ENCODE measurements at places on chromosomes 7 and 10.

GRCh38 chr10:61001731-61002122 is 57.7 kb upstream of the RHOBTB1 start:
- no peak for DNase-seq

DNA sequence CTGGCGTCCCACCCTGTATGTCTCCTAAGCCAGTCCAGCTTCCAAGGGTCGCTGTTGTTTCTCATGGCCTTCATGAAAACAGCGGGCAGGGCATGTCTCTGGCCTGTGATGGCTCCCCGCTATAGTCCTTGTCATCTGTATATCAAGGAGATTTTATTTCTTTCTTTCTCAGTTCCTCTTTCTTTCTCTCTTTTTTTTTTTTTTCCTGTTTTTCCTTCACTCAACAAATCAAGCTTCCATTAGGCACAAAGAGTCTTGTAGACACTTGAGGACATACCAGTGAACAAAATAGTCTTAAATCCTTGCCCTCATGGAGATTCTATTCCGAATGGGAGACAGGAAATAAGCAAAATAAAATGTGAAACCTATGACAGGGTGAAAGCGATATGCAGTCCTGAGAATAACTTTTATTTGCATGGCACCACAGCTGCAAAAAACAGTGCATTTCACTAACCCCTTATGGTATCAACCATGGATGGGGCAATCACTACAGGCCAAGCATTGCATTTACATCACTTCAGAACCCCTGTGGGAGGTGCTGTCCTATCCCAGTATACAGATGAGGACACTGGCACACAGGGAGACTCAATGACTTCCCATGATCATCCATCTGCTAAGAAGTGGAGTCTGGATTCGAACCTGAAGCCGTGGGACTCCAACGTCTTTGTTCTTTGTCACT is 50.7 kb downstream of the SYPL1 start:
- DNase-seq = no peak

DNA sequence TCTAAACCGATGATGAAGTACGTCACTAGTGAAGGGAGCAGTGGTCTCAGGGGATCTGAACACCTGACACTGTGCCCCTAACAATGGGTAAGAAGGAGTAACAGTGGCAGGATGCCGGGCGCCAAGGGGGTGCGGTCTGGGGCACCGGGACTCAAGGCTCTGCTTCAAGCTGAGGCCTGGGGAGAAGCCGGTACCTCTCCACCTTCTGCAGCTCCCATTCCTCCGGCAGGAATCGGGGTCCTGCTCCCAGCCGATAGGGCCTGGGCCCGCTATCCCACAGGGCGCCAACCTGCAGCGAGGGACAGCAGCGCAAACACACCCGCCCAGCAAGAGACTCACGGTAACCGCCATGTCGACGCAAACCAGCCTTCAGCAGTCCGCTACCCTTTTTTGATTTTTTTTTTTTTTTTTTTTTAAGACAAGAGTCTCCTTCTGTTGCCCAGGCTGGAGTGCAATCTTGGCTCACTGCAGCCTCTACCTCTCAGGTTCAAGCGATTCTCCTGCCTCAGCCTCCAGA is 8.8 kb upstream of the CHST12 start:
- DNase-seq = no peak

DNA sequence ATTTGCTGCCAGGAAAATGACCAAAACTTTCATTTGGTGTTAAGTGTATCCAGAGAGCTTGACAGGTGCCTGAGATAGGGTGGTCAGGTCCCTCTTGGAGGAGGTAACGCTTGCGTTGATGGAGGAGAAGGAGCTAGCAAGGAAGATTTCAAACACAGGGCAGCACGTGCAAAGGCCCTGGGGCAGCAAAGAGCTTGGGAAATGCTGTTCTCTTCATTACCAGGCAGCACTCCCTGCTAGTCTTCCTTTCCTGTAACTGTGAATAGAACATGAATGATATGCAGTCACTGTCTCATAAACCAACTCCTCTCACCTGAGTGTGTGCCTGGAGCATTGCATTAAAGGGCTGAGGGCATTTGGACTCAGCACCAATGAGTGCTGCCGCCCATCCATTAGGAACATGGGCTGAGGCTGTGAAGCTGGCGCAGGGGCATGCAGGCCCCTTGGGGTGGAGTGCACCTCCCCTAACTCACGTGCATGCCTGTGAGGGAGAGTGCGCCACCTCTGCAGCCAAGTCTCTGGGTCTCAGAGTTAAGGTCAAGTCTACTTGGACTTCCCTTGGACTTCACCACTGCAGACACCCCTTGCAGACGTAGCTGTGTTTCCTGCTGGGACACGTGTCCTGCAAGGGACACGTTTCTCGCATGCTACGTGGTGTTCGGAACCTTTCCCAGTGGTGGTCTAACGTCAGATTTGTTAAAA is 136.8 kb downstream of the PAXIP1 start:
- DNase-seq = no peak

GRCh38 chr7:12391922-12392615 is 11.6 kb downstream of the VWDE start:
- DNase-seq = no peak

- no peak for DNase-seq
These were observed 49.7 kb downstream of the PDK4 start for GRCh38 chr7:95546647-95547046.

- no peak for DNase-seq
These were observed 61.6 kb downstream of the CCNY start for GRCh38 chr10:35397953-35398352.

- no peak for DNase-seq
These were observed 156.6 kb downstream of the PKD1L1 start for GRCh38 chr7:47791682-47792081.

DNA sequence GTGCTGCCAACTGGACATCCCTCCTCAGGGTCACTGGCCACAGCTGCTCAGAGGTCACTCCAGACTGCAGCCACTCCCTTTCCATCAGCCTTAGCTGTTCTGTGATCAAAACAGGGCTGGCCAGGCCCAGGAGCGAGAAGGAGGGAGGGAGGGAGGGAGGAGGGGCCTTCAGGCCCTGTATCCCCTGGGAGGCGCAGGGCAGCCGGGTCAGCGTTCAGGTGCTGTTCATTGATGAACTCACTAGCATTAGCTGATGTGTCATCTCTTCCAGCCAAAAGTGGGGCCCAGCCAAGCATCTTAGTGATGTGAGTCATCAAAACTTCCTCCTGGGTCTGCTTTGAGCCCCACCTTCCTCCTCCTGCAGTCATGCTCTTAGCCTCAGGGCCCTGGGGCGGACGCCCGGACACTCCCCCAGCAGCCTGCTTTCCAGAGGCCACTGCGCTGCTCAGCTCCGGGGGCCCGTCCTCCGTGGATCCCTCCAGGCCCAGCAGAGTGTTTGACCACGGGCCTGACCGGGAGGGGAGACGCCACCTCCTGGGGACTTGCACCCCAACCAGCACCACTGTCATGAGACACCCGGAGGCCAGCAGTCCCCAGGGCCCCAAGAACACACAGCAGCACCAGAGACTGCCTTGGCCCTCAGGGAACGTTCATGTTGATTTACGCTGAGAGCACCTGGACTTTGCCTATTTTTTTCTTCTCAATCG is 149.2 kb downstream of the PRKAG2 start:
- peak; percentile 87 for DNase-seq

DNA sequence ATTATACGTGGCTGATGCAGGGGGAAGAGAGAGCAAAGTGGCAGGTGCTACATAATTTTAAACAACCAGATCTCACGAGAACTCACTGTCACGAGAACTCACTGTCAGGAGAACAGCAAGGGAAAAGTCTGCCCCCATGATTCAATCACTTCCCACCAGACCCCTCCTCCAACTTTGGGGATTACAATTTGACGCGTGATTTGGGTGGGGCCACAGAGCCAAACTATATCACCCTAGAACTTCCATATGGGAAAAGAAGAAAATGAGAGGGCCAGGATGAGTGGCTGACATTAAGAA is 15.8 kb downstream of the EZH2 start:
- DNase-seq = no peak

- DNase-seq = no peak
These were observed 96.2 kb downstream of the C10orf105 start for GRCh38 chr10:71623098-71623985.

DNA sequence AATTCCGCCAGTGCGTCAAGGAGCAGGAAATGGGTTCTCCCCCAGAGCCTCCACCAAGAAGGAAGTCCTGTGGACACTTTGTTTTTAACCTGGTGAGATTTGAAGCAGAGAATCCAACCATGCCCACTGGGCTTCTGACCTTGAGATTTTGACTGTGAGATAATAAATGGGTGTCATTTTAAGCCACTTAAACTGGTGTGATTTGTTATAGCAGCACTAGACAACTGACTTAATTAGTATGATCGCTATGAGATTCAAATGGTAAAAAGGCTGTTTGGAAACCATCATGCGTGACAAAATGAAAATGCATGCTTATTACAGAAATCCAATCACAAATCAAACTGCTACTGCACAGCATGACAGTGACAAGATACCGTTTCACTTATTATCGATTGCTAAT is 98.0 kb downstream of the ADAM12 start:
- no peak for DNase-seq

- DNase-seq = no peak
These were observed 5.9 kb upstream of the IL6 start for GRCh38 chr7:22720791-22721786.

DNA sequence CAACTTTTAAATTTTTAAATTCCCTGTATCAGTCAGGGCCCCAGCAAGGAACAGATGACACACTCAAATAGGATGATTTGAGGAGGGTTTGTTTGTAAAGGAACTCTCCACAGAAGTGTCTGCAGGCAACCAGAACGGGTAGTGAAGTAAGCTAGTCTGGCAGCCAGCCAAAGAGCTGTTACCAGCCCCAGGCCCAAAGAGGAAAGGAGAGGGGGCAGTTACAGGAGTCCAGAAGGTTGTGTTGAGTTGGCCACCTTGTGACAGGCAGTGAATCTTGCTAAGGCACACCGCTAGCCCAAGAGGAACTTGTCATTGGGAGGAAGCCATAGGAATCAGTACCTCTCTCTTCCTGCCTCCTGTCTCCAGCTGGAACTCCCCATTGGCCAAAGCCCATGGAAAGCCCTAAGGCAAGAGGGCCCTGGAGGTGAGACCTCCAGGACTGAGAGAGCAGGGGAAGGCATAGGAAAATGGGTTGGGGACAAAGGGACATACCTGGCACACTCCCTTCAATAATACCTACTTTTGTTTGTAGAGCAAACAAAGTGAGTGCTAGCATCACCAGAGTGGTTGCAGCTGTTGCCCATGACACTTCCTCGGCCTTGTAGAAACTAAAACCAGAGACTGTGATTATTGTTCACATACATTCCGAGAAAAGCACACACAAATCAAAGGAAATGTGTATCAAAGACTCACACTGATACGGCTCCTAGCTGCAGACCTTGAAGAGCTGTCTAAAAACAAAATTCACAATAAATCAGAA is 25.4 kb upstream of the GATAD1 start:
- no peak for DNase-seq

DNA sequence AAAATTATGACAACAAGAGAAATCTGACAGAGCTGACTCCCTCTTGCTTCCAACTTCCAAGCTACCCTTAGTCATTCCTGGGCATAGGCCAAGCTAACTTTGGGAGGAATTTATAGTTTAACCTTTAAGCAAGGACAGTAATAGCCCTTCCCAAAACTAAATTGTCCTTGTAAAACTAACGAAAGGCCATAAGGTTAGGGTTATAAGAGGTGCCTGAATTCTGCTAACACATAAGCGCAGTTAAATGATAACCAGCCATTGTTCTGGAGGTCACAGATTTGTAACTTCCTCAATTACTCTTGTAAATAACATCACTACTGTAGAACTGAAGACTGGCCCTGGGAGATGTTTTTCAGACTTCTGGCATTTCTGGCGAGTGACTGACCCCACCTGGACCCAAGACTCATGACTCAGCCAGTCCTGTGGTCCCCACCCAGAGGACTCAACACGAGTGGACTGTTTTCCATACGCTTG is 481.2 kb downstream of the KCNMA1 start:
- DNase-seq = no peak

DNA sequence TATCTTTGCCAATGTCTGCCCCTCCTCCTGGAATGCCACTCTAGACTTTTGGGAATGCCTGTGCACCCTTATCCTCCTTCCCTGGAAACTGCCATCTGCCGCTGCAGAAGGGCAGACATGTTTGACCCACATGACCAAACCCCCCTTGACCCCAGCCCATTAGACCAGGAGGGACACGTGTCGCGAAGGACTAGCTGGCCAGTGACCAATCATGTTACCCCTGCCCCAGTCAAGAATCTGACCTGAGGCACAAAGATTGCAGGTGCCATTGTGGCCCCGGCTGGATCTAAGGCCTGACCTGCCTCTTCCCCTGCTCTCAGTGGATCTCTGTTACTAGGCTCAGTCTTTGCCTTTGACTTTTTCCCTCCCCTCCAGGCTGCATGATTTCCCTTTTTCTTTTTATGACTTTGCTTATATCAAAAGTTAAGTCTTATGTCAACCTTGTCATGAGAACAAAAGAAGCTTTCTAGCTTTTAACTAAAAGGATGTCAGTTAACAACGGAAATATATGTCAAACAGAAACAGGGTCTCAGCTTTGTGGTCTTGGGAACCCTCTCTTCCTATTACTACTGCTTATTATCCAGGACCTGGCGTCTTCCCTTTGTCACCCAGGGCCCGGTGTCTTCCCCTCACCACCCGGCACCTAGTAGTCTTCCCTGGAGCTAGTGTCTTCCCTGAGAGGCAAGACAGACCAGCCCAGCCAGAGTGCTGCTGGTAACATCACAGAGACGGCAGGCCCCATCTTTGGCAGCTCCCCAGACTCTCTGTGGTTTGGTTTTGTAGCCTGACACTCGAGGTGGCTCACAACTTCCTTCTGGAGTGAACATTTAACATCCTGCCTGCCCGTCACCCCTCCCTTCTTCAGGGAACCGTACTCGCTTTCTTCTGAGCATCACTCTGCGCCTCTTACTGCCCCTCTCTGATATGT is 24.4 kb upstream of the PPIF start:
- peak; percentile 53 for DNase-seq

DNA sequence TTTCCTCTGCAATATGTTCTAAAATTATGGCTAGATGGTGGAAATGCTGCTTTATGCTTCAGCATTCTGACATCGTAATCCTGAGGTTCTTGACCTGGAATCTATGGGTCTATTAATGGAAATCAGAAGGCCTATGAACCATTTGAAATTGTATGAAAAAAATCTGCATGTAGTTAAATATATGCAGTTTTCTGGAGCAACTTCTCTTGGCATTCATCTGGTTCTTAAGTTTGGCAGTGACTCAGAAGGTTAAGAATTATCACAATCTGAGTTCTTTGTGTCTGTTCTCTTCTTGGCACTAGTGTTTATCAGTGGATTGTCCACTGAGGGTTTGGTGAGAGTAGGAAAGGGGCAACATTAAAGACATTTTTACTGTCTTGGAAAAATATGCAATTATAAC is 71.1 kb upstream of the FZD1 start:
- DNase-seq = no peak
